Articular chondrocyte of knee joint (primary cell): ENCODE measurements at places on chromosomes 5 and 9. TPM values are rescaled to one million over a fixed set of nuclear protein-coding genes. Genes with fewer than 3 reads are reported as not detected.

The C9 gene
- total RNA-seq: 0.13 and 0.54 TPM in 2 replicates

The SMIM33 gene
- total RNA-seq: not detected in 2 replicates

The SREK1 gene
- total RNA-seq: 106 and 110 TPM in 2 replicates

The C7 gene
- not detected in 2 replicates for total RNA-seq

The HSD17B3 gene
- not detected in 2 replicates for total RNA-seq

The GGTA1 gene
- total RNA-seq: 0.13 and 0.32 TPM in 2 replicates

The ERAP2 gene
- 53.6 and 78.0 TPM in 2 replicates for total RNA-seq

The ABO gene
- total RNA-seq: not detected in 2 replicates

The SLC6A18 gene
- total RNA-seq: not detected in 2 replicates

The C8G gene
- 0.39 and 0.54 TPM in 2 replicates for total RNA-seq

The SLC46A2 gene
- 0.11 TPM in 1 of 2 replicates, not detected in the other for total RNA-seq

The PCDHGA6 gene
- total RNA-seq: 7.8 and 10.4 TPM in 2 replicates

The MSX2 gene
- 5.5 and 6.0 TPM in 2 replicates for total RNA-seq

The RASEF gene
- total RNA-seq: under 0.01 and 0.11 TPM in 2 replicates

The RASGEF1C gene
- not detected in 2 replicates for total RNA-seq

The CDX1 gene
- total RNA-seq: 0.22 TPM in 1 of 2 replicates, not detected in the other

The SPINK6 gene
- not detected in 2 replicates for total RNA-seq

The SCGB3A2 gene
- total RNA-seq: not detected in 2 replicates

The PCDHB12 gene
- 1.0 and 1.3 TPM in 2 replicates for total RNA-seq

The VPS13A gene
- total RNA-seq: 68.5 and 76.4 TPM in 2 replicates

The PTGDS gene
- 0.65 and 5.1 TPM in 2 replicates for total RNA-seq

The BTNL3 gene
- not detected in 2 replicates for total RNA-seq

The FXN gene
- total RNA-seq: 4.6 and 6.7 TPM in 2 replicates

The TXN gene
- 608 and 653 TPM in 2 replicates for total RNA-seq

The NTNG2 gene
- total RNA-seq: 32.0 and 40.5 TPM in 2 replicates

The IFT74 gene
- 20.3 and 26.1 TPM in 2 replicates for total RNA-seq

The FGFR4 gene
- total RNA-seq: 0.11 and 0.26 TPM in 2 replicates

The GNA14 gene
- 0.91 and 2.6 TPM in 2 replicates for total RNA-seq

The ORM2 gene
- not detected in 2 replicates for total RNA-seq

The BRINP1 gene
- 6.1 and 8.2 TPM in 2 replicates for total RNA-seq

The EIF4E1B gene
- not detected in 2 replicates for total RNA-seq
